D341Med (cell line): ENCODE measurements at places on chromosomes 5 and 9.

- DNase-seq, result no peak
These were observed 512 bp downstream of the AK1 start for GRCh38 chr9:127876764-127877562.

DNA sequence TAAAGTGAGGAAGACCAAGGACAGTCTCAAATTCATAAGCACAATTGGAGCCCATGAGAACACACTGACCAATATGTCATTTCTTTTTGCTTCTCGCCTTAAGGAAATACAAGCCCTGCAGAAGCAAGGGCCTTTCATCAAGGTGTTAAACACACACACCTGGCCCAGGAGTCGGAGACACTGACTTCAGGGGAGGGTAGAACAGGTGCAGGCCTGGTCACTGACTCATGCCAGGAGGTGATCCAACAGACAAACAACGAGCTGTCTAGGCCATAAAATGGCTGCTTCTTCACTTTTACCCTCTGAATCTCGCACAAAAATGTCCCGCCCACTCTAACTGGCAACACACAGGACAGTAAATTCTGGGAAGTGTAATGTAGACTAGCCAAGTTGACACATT is 62.7 kb downstream of the RGMB start:
- no peak for DNase-seq

DNA sequence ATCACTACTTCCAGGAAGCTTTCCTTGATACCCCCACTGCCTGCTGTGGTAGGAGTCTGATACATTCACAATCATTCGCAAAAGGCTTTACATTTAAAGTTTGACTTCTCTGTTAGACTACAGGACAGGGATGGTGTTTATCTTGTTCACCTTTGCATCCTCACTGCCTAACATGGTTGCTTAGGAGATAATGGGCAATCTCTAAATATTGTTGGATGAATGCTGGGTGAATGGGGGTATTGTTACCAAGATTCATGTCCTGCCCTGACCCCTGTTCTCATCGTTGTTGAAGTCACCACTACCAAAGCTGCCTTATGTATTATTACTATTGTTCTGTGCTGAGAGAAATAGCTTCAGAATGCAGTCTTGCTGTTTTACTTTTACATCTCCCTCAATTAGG is 7.7 kb upstream of the TMEFF1 start:
- no peak for DNase-seq

GRCh38 chr5:32767948-32768467 is 56.9 kb downstream of the NPR3 start:
- no peak for DNase-seq

GRCh38 chr9:36402536-36402935 is 2.5 kb upstream of the RNF38 start:
- no peak for DNase-seq

DNA sequence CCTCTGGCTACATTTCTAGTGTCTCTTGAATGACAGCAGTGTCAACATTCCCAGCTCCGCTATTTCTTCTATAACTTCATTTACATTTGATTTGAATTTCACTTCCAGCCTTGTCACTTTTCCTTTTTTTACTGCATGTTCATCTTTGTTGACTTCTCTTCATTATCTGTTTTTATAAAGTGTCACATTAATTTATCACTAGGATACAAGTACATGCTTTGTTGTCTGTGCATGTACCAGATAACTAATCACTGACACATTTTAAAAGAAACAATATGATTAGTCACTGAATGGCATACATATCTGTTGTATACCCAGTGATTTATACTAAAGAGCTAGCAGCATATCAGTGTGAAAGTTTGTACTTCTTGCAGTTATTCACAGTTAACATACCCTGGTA is 29.1 kb downstream of the ARSK start:
- no peak for DNase-seq

DNA sequence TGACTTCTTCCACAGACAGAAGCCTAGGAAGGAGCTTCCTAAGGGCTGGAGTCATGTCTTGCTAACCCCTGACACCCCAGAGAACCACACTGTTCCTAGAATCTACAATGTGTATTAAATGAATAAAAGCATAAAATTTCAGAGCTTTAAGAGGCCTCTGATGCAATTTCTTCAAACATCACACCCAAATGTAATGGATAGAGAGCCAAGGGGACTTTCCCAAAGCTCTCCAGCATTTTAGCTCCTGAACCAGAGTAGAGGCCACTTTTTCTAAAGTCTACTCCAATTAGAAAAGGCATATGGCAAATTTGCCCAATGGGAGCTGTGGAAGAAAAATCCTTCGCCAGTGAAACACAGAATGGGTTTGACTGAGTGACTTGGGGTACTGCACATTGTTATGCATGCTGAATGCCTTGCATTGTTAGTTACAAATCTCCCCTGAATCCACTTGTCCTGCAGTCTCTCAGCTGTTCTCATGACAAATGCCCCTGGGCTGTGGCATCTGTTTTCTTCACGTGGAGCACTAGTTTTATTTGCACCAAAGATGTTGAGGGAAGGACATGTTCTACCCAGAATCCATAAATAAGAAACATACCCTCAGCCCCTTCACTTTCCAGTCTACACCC is 334.0 kb downstream of the ASTN2 start:
- no peak for DNase-seq

DNA sequence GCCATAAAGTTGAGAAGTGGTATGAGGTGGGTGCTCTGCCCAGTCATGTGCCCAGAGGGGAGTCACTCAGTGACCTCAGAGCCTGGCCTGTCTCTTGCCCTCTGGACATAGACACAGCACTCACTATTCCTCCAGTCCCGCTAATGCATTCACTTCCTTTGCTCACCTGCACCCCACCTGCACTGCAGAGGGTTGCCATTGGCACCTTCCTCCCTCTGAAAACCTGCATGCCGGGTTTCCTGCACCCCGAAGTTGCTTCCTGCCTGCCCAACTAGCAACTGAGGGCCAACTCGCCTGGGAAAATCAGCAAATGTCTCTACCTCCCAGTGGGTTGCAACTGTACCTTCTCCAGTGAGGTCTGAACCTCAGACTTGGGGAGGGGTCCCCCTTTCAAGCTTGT is 48.1 kb upstream of the SPTLC1 start:
- DNase-seq, result no peak

GRCh38 chr5:176187276-176188062 is 50.8 kb upstream of the SIMC1 start:
- no peak for DNase-seq

DNA sequence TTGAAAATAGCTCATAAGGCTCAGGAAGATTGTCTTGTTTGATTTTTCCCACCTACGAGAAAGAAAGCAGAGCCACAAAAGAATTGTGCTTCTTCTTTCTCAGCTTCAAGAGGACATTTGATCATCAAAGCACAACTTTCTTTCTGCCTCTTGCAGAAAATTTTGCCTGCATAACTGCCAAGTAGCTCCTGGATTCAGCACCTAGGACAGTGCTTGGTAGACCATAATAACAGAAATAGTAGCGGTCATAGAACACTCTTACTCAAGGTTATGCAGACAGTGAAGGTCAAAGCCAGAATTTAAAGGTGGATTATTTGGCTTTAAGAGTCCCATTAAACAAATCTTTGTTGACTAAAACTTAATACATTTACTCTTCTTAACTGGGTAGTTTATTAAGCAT is 594.7 kb upstream of the CCNG1 start:
- DNase-seq, result no peak

GRCh38 chr9:132283863-132284262 is 70.9 kb downstream of the SETX start:
- DNase-seq, result no peak

- no peak for DNase-seq
These were observed 26.3 kb upstream of the TTC1 start for GRCh38 chr5:159982421-159983173.

DNA sequence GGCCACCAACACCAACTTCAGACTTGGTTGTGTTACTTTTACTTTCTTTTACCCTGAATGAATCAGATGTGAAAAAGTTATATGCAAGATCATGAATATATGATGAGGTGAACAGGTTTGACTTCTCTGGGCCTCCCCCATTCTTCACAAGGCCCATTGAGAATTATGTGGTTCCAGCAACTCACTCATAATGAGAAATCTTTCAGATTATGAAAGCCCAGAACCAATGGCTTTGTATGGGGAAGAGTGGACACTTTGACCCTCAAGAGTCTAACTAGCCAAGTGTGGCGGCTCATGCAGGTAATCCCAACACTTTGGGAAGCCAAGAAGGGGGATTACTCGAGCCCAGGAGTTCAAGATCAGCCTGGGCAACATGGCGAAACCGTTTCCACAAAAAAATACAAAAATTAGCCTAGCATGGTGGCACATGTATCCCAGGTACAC is 16.1 kb upstream of the LNPEP start:
- no peak for DNase-seq

GRCh38 chr5:77319117-77319804 is 108.8 kb downstream of the PDE8B start:
- no peak for DNase-seq

DNA sequence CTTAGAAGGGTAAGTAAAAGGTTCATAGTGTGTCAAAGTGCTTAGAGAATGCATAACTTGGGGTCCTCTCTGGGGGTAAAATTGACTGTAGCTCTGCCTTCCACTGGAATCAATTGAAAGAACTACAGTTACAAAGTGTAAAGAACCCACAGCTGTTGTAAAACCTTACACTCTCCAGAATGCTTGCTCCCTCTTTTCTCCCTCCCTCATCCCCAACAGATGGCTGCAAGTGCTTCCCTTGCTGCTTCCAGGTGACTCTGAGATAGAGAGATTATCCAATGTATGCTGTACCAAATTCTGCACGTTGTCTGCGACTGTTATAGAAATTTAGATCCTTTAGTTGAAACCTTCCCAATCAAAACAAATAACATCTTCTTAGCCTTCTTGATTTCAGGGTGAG is 126.0 kb downstream of the STK32A start:
- DNase-seq, result no peak
